ENCODE measurements at places on chromosomes 13 and 19.

DNA sequence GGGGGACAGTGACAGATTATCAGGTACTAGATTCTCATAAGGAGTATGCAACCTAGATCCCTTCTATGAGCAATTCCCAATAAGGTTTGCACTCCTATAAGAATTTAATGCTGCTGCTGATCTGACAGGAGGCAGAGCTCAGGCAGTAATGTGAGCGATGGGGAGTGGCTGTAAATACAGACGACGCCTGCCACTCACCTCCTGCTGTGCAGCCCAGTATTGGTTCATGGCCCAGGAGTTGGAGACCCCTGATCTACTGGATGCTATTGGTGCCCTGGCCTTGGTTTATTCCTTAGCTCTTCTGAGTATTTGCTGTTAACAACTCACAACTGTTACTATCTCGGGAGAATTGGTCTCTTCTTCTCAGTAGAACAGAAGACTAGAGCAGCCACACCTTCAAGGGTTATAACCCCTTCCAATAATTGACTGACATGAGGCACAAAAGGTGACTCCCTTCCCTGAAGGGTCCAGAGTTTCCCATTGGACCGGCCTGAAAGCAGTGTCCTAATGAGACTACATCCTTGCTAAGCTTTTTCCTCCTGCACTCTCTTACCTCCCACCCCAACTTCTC is 35.0 kb upstream of the RBM26 start:
- DNase-seq: no peak

DNA sequence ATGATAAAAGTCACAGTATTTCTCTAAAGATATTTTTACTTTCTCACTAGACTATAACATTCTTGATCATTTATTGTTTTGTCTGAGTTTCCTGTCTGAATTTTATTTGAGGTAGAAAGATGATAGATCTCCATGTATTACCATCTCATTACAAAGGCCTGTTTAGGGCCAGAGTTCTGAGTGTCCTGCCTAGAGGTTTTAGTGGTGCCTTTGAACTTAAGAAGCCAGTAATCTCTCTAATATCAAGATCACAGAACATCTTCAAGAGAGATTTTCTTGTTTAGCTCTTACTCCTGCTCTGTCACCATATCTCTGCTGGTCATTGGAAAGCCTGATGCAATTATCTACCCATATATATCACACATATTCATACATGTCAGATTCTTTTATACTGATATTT is 101.5 kb downstream of the ZAR1L start:
- DNase-seq: no peak

DNA sequence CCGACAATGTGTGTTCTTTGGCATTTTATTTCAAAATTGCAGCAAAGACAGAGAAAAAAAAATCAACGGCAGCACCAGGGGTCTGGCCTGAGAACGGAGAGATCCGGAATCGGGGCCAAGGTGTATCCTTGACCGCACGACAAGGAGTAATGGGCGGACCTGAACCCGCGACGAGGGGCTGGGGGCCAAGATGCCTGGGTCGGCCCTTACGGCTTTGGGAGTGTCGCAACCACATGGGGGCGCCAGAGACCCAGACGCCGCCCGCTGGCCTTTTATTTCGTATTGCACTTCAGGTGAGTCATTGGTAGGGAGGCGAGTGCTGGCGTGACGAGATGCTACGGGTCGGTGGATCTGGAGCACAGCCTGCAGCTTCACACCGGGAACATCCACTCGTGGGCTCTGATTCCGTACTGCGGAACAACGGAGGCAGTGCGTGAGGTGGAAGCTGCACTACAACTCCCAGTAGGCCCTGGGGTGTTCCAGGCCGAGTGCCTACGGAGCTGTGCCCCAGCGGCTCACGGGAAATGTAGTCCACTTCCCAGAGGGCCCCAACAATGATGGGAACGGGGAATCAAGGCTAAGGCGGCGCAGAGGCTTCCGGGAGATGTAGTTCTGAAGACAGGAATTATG is 15.7 kb downstream of the BCAT2 start:
- peak; percentile 86 for DNase-seq

DNA sequence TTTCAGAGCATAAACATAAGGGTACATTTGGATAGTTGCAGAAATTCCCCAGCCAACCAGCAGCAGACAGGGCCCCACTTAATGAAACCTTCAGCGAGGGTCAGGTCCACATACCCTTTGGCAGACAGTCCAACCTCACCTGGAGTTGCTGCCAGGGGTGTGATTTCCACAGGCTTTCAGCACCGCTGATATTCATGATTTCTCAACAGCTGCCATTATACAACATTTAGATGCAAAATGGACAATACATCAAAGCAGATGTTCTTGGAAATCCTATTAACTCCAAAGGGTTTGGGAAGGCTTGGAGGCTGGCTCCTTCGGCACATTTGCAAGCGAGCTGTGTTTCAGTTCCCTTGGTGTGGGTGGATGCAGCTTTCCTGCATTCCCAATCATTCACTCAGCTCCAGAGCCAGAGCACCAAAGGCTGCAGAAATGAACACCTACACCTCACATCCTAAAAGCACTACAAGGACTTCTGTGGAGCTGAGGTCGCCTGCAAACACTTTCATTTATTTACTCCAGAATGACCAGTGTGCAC is 147.2 kb upstream of the VSTM2B start:
- DNase-seq: no peak

DNA sequence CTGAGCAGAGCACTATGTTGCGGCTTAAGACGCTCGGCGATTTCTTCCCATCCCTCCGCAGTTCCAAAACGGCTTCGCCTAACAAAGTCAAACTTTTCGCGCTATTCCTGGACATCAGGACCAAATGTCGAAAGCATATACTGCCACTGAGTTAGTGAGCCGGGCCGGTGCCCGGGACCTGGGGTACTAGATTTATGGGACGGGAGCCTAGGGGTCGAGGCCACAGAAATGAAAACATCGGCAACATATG is 699 bp downstream of the RCBTB2 start:
- DNase-seq: peak; percentile 19

GRCh38 chr13:43295825-43296564 is 272.6 kb downstream of the DNAJC15 start:
- DNase-seq: no peak

- DNase-seq: no peak
Observed at GRCh38 chr13:81106348-81106747, 765.4 kb upstream of the SPRY2 start.

- no peak for DNase-seq
Observed at GRCh38 chr13:75739244-75739868, 103.2 kb downstream of the LMO7 start.

DNA sequence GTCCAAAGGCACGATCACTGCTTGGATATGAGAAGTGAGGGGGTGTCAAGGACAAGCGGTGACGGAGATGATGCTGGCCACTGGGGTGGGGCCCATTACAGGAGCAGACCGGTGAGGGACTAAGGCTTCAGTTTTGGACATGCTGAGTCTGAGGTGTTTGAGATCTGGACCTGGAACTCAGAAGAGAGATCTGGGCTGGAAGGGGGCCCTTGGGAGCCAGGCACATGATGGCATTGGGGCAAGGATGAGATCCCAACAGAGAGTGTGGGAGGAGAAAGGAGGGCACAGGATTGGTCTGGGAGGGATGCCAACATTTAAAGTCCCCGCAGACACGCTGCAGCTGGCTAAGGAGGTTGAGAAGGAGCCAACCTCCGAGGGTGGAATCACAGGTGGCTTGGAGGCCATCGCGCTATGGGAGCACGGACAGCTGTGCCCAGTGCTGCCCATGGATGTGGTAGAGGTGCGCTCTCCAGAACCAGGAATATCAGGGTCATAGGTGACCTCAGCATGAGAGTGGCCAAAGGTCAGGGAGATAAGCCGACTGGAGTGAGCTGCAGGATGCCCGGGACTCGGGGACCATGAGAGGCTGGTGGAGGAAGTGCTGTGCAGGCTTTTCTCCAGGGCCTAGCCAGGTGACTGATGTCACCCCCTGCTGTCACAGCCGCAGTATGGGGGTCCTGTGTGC is 21.8 kb downstream of the DHRS12 start:
- DNase-seq: no peak

GRCh38 chr19:19039901-19040300 is 6.5 kb downstream of the ARMC6 start:
- DNase-seq: no peak

GRCh38 chr13:45941261-45941660 is 89.7 kb upstream of the SIAH3 start:
- no peak for DNase-seq

DNA sequence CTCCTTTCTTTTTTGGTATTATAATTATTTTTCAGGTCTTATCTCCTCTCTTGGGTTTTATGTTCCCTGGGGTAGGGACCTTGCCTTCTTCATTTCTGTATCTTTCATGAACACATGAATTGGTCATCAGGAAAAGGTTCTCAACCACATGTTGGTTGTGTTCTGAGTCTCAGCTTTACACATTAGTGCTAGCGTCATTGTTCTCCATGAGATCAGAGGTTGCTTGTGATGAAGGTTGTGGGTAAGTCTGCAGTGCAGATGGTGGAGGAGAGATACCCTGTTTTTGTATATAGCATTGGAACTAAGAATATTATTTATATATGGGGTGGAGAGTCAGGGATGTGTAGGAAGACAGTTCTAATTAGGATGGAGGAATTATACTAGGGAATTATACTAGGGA is 24.5 kb upstream of the CEACAM8 start:
- DNase-seq: no peak

DNA sequence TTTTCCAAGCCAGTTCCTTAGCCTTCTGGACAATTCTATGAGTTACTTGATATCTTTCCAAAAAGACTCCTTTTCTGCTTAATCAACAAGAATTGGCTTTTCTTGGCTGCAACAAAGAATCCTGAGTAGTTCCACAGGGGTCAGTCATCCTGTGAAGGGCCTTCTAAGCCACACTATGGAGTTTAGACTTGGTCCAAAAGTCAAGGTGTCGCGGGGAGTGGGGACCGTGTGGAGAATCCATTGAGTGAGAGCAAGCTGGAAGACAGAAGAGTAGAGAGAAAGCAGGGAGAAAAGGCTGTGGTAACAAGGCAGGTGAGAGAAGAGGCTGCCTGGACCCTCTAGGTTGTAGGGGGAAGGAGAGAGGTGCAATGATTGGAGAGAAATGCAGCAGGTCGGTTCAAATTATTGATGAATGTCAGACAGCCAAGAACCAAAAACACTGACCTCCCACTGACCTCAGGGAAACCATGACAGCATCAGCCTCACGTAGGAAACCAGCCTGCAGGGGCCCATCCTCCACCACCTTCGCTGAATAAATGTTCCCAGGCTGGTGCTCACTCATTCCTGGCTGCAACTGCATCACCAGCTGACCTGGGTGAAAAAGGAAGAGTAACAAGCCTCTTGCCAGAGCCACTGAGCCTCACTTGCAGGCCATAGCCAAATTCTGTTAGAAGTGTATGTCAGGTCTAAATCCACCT is 7.1 kb upstream of the IFT88 start:
- no peak for DNase-seq

- DNase-seq: no peak
Observed at GRCh38 chr13:21638319-21639282, 32.3 kb upstream of the FGF9 start.

GRCh38 chr13:100301418-100301817 is 212.5 kb downstream of the PCCA start:
- DNase-seq: peak; percentile 4

DNA sequence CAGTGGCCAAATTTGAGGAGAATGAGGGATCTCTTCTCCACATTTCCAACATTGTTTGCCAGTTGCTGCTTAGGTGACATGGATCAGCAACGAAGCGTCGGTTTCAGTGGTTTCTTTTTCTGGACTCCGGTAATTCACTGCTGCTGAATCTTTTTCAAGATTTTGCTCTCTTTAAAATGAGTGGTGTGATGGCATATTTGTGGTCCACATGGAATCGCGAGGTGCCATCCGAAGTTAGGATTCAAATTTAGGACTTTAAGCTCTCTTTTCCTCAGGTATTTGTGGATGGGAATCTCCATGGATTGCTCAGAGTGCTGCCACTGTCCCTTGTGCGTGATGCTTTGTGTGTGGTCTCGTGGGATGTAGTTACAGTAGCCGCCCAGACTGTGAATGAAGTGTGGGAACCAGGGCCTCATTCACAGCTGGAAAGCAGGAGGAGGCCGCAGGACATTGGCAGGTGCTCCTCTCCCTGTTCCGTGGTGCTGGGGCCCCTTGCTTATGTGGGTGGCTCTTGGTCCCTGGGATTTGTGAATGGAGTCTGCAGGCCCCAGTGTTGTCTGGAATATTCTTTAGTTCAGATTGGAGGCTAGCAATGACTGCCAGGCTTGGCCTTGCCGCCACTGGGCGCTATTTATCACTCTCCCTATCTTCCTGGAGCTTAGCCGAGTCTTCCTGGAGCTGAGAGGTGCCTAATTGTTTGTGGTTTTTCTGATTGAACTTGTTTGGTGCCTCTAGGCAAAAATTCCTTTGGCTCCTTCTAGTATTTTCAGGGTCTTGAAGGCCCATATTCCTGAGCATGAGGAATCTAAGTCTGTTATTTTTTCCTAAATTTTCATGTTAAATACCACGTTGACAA is 1.5 kb downstream of the ILF3 start:
- DNase-seq: no peak

- DNase-seq: no peak
Observed at GRCh38 chr13:103101901-103102300, 35.7 kb upstream of the SLC10A2 start.

- DNase-seq: no peak
Observed at GRCh38 chr13:38685431-38685830, 1.4 kb upstream of the FREM2 start.

GRCh38 chr13:101454767-101455166 is 2.3 kb downstream of the ITGBL1 start:
- no peak for DNase-seq

- DNase-seq: no peak
Observed at GRCh38 chr19:39928357-39928725, 6.1 kb downstream of the FCGBP start.

- DNase-seq: no peak
Observed at GRCh38 chr13:105414639-105415038, 1120.8 kb downstream of the EFNB2 start.

Measured in astrocyte of the cerebellum (primary cell).